ENCODE measurements at places on chromosomes 7 and 10.
A peak's percentile ranks its signal among the peaks of the same experiment; 100 is the strongest.

GRCh38 chr7:41059796-41060195, 643.1 kb downstream of the INHBA start:
- no peak for DNase-seq

DNA sequence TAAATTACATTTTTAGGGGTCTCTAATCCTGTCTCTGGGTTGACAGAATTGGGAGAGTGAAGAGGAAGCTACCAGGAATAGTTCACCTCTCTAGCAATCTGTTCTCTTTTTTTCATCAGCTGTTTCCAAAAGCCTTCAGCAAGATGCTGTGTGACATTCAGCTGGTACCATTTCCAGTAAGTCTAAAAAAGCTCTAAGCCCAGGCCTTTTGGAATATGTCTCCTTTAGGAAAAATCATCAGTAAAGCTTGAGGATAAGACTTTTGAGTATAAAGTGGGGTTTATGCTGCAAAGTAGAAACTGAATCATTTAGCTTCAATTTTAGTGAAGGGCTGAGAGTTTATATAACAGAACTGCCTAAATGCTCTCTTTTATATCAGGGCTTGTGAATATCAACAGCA, 81.5 kb downstream of the CCNY start:
- DNase-seq = peak; percentile 35

DNA sequence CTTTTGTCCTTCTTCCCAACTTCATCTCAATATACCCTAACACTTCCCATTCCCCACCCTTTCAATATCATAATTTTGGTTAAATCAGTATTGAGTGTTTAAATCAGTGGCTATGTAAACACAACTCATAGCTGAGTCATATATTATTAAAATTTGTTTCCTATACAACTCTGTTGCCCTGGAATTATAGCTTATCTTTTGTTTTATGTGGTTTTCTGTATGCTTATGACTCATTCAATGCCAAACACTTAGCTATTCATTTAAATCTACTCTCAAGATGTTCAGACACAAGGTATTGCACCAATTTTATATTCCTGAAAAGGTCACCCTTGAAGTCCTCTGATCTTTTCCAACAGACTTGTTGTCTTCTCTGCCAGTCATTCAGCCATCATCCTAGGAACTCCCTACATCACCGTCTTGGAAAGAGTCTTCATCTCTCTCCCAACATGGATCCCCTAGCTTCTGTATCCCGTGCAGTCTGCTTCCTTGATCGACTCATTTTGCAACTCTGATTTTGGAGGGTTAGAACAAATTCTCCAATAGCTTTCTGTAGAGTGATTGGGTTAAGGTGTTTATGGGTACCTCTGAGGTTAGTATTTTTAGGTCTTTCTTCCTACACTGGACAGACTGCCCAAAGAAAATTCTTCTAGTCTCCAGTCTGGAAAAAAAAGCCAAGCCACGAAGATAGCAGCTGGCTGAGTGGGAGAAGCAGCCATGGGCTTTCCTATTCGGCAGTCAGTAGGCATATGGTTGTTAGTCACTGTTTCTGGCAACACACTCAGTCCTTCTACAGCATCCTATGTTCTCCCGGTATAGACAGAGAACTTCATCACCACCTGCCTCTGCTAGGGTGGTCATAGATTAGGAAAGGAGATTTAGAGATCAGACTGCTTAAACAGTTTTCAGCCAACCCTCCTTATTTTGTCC, 102.1 kb downstream of the CRPPA start:
- peak; percentile 76 for DNase-seq

- DNase-seq = no peak
These were observed 17.0 kb downstream of the CNPY1 start for GRCh38 chr7:155529346-155529745.

DNA sequence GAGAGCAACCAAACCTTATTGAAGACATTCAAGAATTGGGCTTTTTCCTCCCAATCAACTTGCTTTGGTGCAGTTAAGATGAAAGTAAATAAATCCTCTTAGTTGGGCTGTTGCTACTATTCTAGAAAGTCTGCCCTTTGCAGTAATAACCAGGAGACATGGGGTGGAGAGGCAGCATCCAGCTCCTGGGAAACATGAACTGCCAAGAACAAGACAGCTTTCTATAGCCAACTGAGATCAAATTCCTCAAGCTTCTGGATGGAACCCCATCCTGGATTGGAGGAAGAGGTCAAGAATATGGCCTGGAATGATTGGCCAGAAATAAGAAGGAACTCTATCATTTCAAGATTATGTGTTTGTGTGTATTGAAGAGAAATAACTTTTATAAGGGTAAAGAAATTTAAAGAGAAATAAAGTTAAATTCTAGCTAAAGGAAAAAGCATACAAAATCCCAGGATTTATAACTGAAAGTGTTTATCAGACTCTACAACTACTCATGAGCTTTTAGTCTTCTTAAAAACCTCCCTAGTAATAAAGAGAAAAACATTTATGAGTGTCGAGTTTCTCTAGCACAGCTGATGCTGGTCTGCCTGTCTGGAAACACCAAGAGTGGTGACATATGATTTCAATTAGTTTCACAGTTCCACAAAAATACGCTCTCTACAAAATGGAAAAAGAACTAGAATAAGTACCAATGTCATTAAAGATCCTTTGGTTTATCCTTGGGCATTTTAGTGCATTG, 70.1 kb upstream of the COL1A2 start:
- no peak for DNase-seq

GRCh38 chr10:870564-871166, 60.8 kb downstream of the LARP4B start:
- DNase-seq = no peak

DNA sequence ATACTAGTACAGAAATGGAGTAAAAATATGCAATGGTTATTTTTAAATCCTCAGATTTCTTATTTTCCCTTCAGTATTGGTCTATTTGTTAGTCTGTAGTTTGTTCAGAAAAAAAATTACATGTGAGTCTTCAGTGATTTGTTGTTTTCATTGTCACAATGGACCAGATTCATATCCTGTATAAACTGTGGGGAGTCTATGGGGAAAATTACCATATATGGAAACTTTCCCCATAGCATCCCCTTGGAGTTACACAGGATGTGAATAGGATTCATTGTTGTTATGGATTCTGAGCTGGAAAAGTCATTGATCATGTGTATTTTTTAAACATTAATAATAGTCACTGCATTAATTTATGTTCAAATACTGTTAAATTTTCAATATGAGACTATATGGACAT, 72.6 kb downstream of the ST7 start:
- DNase-seq = no peak

DNA sequence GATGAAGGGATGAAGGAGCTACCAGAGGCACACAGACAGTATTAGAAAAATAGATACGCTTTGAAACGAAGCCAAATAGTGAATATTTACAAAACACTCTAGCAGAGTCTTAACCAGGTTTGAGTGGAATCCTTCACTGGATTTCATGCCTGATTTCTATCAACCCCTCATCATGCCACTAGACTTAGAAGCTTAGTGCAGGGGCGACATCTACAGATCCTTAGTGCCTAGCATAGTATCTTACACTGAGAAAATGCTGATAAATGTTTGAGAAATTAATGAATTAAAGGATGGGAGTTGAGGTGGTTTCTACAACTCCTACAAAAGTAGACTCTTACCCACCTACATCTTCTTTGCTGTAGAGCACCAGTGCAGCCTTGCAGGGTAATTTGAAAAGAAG, 54.7 kb upstream of the CCNJ start:
- DNase-seq = peak; percentile 22

GRCh38 chr10:62582101-62582705, 208.0 kb downstream of the ZNF365 start:
- no peak for DNase-seq

DNA sequence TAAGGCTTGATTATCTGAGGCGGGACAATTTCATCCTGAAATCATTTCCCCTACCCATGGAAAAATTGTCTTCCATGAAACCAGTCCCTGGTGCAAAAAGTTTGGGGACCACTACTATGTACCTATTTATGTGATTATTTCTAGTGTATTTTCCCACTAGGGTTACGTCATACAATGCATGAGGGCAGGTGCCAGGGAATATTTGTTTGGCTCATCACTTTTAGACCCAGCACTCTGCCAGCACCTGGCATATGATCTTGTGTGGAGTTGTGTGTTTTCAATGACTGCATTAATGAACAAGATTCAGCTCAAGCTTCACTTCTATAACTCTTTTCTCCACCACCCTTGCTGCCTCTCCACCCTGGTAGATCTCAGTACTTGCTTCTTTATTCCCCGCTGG, 73.3 kb upstream of the TNKS2 start:
- no peak for DNase-seq

GRCh38 chr10:98453729-98454128, 7.0 kb upstream of the HPS1 start:
- no peak for DNase-seq

DNA sequence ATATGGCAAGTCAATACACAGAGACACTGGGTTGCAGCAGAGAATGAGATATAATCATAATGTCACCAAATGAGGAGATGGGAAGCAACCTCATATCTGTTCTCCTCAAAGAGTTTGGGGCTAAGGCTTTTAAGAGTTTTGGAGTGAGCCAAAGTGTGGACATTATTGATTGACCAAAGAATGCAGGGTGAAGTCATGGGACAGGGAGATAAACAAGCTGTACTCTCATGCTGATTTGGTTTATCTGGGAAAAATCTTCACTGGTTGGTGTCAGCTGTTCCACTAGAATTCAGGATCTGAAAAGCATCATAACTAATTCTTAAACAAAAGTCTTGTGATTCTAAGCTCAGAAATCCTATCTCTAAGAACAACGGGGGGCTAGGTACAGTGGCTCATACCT, 585.9 kb upstream of the NRP1 start:
- no peak for DNase-seq

GRCh38 chr7:8480527-8480926, 47.1 kb downstream of the NXPH1 start:
- DNase-seq = peak; percentile 76

DNA sequence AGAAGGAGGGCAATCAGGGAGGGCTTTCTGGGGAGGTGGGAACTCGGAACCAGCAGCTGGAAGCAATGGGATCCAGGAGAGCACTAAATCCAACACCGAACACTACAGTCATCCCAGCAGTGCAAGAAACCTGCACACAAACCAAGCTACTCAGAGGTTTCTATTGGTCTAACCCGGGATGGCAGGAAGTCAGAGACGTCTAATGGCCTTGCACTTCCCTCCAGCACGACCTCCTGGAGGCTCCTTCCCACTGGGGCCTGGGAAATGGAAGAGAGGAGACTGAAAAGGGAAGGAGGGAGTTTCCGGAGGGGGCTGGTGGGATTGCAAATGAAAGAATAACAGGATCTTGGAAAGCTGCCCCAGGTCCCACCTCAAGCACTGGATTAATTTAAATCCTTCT, 56.3 kb downstream of the TEX36 start:
- DNase-seq = peak; percentile 63

DNA sequence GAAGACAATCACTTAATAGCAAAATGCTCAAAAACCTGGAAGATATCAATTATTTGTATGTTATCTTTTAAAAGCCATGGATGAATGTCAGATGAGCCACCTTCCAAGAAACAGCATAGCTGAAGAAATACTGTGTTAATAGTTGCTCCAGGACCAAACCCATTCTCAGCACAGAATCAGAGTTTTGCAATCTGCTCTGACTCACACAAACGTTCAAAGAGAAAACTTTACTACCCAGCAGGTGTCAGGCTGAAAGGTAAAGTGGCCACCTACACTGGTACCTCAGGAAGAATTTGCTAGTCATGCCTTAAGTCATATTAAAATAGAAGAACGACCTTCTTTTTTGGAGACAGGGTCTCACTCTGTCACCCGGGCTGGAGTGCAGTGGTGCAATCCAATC, 526.5 kb downstream of the PARD3 start:
- no peak for DNase-seq

GRCh38 chr7:158279539-158280447, 307.8 kb downstream of the PTPRN2 start:
- DNase-seq = no peak

DNA sequence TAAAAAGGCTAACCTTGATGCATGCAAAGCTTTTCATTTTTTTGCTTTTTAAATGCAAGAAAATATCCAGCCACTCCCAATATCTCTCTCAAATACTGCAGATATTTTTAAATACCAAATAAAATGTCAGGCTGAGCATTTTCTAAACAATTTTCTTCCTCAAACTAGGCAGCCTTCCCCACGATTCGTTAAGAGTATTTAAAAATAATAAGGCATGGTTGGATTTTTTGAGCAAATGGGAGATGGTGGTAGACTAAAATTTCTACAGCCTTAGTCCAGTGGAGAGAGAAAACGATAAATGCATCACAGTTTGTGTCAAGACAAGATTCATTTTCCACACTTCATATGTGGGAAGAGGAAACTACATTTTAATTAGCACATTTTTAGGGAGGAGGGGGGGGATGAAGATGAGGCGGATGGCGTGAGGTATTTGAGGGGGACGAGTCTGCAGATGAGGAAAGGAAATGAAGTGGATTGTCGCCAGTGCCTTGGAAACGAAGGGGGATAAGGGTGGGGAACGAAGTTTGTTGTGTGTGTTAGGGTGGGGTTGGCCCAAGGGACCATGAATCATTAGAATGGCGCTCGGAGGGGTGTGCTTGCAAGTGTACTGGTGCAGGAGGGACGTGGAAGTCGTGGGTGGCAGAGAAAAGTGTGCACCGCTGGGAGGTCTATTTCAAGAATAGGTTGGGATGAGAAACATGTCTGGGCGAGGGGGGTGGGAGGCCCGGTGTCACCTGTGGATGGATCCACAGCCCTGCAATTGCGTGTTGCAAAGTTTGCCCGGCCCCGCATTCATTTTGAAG, 1.2 kb upstream of the ADD3 start:
- DNase-seq = peak; percentile 49

- DNase-seq = no peak
These were observed 149.2 kb downstream of the PRKAG2 start for GRCh38 chr7:151727579-151728285.

- no peak for DNase-seq
These were observed 59.9 kb downstream of the TNRC18 start for GRCh38 chr7:5363729-5364128.

- no peak for DNase-seq
These were observed 273.6 kb downstream of the DYNC1I1 start for GRCh38 chr7:96045919-96046318.

- DNase-seq = no peak
These were observed 71.9 kb upstream of the AMPH start for GRCh38 chr7:38703093-38703492.

- no peak for DNase-seq
These were observed 477.0 kb upstream of the GALNT17 start for GRCh38 chr7:70654979-70655378.

- DNase-seq = peak; percentile 39
These were observed 928.7 kb downstream of the IPMK start for GRCh38 chr10:57338823-57339558.

GRCh38 chr10:123967626-123968243, 76.1 kb upstream of the CPXM2 start:
- peak; percentile 70 for DNase-seq

GRCh38 chr10:6918305-6918704, 338.2 kb upstream of the PRKCQ start:
- peak; percentile 7 for DNase-seq

DNA sequence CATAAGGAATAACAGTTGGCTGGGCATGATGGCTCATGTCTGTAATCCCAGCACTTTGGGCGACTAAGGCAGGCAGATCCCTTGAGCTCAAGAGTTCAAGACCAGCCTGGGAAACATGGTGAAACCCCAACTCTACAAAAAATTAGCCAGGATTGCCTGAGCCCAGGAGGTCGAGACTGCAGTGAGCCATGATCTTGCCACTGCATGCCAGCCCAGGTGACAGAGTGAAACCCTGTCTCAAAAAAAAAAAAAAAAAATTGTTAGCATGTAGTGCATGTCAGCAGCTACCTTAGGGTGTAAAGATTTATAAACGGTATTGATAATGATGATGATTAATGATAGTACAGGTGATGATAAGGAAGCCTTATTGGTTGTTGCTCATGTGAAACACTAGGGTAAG, 331.2 kb upstream of the FZD1 start:
- no peak for DNase-seq

- DNase-seq = no peak
These were observed 83.4 kb downstream of the GOLGA7B start for GRCh38 chr10:97932932-97933530.
